ENCODE measurements at places on chromosomes 4 and X.

DNA sequence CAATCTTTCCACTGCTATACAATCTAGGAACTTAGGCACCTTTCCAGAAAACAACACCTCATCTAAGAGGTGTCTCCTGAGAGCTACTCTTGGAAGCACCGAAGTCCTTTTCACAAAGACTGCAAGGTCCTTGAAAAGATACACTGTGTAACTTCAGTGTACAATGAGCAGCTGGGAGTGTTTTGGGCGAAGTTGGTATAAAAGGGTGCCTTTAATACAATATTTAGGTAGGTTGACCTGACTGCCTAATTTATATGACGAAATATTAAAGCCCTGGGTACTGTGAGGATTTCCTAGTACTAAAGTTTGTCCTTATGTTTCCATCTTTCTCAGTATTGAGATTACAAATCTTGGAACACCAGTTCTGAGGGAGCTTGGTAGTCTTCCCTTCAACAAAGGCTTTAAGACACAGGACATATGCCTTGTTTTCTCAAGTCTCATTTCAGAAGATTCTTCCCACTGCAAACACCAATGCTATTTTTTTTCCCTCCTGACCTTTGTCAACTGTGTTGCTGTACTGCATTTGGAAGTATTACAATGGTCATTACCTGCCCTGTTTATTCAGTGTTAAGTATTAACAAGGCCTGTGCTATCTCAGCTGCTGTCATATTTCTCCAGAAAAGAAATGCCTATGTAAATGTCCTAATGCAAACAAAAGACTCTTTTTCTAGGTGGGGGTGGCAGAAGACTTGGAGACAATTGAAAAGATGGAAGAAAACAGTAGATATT, 134.2 kb downstream of the MAML3 start:
- DNase-seq: no peak

DNA sequence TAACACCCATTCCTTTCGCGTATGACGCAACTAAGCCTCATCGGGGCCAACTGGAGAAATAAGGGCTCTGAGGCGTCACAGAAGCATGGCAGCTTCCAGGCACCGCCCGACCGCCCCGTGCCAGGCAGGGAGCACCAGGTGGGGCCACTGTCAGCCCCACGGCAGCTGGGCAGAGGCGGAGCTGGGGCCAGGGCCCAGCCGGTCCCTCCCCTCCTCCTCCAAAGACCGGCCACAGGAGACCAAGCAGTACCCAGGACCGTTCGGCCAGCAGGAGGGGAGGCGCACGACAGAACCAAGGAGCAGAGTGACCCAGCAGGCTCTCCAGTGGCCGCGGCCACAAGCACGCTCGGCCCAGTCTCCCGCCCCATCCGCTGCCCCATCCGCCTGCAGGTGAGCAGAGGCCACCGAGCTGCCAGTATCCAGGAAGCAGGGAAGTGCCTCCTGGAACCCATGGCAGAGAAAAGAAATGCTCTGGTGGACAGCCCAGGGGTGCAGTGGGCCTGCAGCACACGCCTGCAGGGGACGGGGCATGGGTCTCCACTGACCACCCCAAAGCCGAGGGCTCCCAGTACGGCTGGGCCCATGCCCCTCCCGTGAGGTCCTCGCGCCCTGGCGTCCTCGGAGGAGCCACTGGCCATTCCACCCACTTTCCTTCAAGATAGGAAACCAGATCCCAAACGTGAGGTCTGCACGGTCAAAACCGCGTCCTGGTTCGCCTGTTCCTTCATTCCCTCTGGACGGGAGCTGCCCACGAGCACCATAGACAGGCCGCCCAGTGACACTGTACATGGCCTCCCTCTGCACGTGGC, 9.6 kb downstream of the CTBP1 start:
- peak; percentile 15 for DNase-seq

- no peak for DNase-seq
These were observed 285.1 kb downstream of the FRMPD4 start for GRCh38 chrX:12423346-12423745.

GRCh38 chr4:15692602-15693001, 10.3 kb upstream of the BST1 start:
- no peak for DNase-seq

GRCh38 chrX:68833855-68834331, 5.1 kb downstream of the EFNB1 start:
- DNase-seq: peak; percentile 2
